ENCODE measurements at places on chromosomes 12 and 14.

- DNase-seq: peak; percentile 46
Observed at GRCh38 chr12:57175428-57176138, 28.2 kb upstream of the LRP1-AS start.

DNA sequence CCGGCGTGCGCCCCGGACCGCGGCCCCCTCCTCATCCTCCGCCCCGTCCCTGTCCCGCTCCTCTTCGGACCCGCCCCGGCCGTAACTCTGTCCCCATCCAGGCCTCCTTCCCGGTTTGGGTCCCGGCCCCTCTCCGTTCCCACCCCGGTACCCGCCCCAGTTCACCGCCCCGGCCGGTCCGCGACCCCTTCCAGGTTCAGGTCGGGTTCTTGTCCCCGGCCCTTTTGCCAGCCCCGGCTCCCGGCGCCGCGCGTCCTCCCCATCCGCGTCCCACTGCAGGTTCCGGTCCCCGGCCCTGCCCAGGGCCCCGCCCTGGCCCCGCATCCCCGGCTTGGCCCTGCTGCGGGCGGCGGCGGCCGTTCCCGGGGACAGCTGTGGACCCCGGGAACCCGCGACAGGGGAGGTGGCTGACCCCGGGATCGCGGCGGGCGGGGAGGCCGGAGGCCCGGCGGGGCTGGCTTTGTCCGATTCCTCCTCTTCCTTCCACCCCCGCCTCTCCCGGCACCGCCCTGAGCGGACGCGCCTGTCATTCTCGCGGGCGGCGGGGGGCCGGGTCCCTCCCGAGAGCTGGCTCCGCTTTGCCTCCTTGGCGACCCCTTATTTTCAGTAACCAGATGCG lies 601 bp downstream of the KLC1 start:
- no peak for DNase-seq

DNA sequence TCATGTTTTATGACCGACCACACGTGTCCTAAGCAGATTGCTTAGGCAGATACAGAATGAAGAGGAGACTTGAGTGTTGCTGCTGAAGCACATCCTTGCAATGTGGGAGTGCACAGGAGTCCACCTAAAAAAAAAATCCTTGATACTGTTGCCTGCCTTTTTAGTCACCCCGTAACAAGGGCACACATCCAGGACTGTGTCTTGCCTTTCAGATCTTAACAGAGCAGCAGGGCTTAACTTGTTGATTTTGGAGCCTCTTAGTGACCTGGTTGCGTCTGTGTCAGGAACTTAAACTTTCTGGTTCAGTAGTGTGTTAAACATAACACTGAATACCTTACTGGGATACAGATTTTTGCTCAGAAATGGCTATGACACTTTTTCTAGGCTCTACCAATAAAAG lies 6.5 kb downstream of the EIF2B2 start:
- DNase-seq: no peak

GRCh38 chr12:130953771-130954543 lies at the start of gene ADGRD1:
ADGRD1 (plus strand) TSS chr12:130953907; CDS start chr12:130954466, 559 bp downstream.
- no peak for DNase-seq

GRCh38 chr14:63717702-63718101 lies 10.2 kb downstream of the SGPP1 start:
- DNase-seq: no peak

- no peak for DNase-seq
Observed at GRCh38 chr12:85829391-85829790, 6.8 kb downstream of the RASSF9 start.

DNA sequence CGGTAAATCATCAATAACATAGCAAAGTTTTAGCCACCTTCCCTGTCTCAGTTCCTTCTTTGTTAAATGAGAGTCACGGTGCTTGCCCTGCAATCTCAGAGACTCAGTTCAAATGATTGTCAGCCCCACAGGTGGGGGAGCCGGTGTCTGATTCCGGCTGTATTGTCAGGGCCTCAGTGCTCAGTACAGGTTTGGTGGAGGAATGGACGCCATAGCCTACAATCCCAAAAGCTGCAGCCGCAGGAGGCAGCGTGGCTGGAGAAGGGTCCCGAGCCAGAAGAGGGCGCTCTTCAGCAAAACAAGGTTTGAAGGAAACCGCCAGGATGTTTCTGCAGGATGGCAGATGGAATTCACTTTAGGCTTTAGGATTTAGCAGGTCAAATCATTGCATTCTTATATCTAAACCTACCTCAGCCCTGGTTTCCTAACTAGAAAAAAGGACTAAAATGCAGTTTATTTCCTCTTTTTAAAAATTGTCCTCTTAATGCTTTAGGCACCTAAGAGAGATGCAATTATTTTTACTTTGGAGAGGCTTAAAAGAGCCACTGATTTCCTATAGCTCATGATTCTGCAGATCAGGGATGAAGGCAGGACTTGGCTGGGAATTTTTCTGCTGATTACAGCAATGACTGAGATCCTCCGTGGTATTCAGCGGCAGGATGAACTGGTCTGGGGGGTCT lies 29.2 kb downstream of the FOS start:
- DNase-seq: peak; percentile 61

GRCh38 chr14:35534208-35534872 lies 376 bp downstream of the INSM2 start:
- DNase-seq: no peak

DNA sequence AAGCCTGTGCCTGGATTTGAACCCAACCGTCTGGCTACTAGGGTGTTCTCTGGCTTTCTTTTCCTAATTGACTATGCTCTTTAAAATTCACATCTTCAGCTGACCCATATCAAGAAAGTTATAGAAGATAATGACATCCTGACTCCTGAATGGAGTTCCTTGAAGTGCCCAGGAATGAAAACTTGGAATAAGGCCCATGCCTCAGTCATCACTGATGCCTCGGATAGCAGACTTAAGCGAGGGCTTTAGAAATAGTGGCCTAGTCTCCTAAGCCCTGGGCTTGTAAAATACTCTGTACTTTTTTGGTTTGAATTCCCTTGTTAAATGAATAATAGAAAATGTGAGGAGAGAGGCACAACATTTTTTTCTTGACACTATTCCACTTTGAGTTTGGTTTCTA lies 39.0 kb downstream of the CHST11 start:
- DNase-seq: no peak

DNA sequence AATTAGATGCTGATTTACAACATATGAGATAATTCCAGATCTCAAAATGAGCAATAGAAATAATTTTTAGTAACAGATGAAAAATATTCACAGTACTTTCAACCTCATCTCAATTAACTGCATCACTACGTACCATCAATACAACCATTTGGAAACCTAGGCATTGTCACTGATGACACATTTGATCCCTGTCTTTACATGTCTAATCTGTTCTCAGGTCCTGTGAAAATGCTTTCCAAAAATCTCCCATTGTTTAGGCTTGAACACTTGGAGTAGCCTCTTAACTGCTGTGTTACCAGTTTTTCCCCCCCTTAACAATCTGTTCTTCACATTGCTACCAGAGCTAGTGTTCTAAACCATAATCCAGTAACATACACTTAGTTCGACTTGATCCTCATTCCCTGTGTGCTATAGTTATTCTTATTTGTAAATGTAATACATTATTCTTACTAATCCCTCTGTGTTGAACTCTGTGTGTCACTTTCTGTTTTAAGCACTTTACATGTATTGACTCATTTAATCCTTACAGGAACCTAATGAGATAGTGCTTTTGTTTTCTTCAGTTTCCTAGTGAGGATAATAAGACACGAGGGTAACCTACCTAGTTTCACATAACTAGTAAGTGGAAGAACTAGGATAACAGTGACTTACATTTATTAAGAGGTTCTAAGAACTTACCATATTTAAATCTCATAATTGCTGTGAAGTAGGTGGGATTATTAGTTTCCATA lies 41.7 kb downstream of the LARP4 start:
- DNase-seq: no peak

DNA sequence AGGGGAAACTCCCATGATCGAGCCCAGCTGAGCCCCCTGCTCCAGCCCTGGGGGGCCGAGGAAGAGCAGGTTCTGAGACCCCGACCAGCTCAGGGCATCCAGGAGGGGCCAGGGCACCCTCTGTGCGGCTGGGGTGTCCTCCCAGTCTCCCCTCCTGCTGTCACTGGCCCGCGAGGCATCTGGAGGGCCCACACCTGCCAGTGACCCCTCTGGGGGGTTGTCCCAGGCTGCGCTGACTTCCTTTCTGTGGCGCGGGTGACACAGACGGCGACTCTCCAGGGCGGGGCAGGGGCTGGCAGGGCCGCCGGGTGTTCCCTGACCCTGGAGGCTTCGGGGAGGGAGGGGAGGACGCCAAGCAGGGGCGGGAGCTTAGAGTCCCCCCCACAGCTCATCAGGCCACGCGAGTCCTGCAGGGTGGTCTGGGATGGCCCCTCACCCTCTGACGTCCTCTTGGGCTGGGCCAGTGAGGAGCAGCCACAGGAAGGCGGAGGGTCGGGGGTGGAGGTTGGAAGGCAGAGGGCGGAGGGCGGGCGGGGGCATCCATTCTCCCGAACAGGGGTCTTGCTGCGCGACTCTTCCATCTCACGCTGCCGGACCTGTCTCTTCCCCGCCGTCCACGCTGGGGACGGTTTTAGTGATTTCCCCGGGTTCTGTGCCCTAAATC lies 38.6 kb upstream of the FBRSL1 start:
- no peak for DNase-seq

GRCh38 chr12:33588725-33589405 lies 149.2 kb upstream of the SYT10 start:
- no peak for DNase-seq

GRCh38 chr12:116346741-116347140 lies 69.2 kb upstream of the MED13L start:
- no peak for DNase-seq

GRCh38 chr14:23009939-23010726 lies at the start of gene C14orf93:
C14orf93 (minus strand) TSS chr14:23010143; CDS start chr14:22999023, 11,120 bp downstream.
- peak; percentile 24 for DNase-seq

GRCh38 chr12:64053117-64053516 lies 169.0 kb downstream of the KICS2 start:
- DNase-seq: no peak

GRCh38 chr14:62614122-62614521 lies 431.1 kb downstream of the KCNH5 start:
- no peak for DNase-seq

DNA sequence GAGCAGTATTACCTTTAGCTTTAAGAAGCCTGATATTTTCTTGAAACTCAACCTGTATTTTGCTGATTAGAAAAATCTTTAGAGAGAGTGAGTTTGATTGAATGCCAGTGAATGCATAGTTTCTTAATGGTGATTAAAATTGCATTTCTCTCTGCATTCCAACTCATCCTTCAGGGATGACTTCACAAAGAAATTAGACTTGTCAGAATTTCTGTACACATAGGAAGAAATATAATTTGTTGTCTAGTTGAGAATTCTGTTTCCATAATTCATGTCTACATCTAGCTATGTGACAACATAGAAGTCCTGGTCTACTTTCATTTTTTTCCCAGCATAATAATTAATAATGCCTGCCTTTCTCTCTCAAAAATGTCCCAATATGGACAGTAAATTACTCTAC lies 136.6 kb downstream of the OTOGL start:
- no peak for DNase-seq

- DNase-seq: no peak
Observed at GRCh38 chr12:2503036-2503435, 291.7 kb upstream of the FKBP4 start.

DNA sequence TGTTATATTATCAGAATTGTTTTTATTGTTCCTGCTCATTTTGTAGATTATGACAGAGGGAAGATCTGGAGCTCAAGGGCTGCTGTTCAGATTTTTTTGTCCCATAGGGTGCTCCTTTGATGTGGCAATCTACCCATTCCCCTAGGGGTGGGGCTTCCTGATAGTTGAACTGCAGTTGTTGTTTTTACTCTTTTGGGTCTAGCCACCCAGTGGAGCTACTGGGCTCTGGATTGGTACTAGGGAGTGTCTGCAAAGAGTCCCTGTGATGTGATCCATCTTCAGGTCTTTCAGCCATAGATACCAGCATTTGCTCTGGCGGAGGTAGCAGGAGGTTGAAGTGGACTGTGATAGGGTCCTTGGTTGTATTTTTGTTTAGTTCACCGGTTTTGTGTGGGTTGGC lies 57.9 kb upstream of the SLCO1B1 start:
- no peak for DNase-seq

DNA sequence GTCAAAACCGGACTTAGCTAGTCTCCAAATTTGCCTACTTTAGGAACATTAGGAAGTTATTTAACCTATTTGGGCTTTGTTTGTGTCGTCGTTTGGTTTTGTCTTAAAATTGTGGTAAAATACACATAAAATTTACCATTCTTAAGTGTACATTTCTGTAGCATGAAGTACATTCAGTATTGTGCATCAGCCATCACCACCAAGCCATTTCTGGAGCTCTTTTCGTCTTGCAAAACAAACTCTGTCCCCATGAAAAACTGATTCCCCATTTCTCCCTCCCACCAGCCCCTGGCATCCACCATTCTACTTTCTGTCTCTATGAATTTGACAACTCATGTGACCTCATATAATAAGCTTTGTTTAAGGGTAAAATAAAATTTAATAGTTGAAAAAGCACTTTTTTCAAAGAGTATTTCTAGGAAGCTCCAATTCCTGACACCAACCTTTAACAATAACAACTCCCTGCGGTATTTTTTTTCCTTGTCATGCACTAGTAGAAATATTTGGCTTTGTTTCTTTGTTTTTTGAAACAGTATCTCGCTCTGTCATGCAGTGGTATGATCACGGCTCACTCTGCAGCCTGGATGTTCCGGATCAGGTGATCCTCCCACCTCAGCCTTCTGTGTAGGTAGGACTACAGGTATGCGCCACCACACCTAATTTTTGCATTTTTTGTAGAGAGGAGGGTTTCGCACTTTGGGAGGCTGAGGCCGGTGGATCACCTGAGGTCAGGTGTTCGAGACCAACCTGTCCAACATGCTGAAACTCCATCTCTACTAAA lies 3.6 kb upstream of the UBC start:
- DNase-seq: no peak

- no peak for DNase-seq
Observed at GRCh38 chr14:33776871-33777270, 174.0 kb downstream of the EGLN3 start.

GRCh38 chr12:77925536-77926108 lies 94.9 kb downstream of the NAV3 start:
- peak; percentile 53 for DNase-seq

DNA sequence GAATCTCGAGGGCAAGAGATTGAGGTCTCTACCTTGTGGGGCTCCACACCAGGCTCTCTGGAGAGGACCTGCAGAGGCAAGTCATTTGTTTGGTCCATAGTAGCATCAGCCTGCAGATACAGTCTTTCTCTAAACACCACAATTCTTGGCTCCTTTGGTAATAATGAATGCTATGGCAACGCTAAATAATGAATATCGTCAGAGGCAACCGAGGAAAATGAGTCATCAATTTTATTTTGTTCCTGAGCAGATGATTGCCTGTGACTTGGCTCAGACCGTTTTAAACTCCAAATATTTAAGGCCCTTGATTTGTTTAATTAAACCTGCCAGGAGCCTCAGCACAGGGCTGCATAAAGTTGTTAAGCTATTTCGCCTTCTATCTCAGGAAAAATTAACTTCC lies 924.1 kb upstream of the TMEM132C start:
- no peak for DNase-seq

DNA sequence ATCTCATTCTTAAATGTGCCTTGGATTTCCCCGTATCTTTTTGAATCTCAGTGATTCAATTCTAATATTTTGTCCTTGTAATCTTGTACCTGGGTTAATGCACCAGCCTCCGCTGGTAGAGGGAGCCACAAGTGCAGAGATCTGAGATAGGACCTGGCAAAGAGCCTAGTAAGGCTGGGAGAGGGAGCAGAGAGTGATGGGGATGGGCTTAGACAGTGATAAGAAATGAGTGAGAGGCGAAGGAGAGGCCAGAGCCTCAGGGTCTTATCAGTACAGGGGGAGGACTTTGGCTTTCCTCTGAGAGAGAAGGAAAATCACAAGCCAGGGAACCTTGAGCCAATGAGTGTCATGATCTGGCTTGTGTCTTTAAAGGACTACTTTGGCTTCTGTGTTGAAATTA lies 30.5 kb upstream of the LMNTD1 start:
- DNase-seq: no peak

Data from NCI-H1048 (cell line).